Activated naive CD4-positive, alpha-beta T cell (primary cell): ENCODE measurements at places on chromosomes 3 and 15.

DNA sequence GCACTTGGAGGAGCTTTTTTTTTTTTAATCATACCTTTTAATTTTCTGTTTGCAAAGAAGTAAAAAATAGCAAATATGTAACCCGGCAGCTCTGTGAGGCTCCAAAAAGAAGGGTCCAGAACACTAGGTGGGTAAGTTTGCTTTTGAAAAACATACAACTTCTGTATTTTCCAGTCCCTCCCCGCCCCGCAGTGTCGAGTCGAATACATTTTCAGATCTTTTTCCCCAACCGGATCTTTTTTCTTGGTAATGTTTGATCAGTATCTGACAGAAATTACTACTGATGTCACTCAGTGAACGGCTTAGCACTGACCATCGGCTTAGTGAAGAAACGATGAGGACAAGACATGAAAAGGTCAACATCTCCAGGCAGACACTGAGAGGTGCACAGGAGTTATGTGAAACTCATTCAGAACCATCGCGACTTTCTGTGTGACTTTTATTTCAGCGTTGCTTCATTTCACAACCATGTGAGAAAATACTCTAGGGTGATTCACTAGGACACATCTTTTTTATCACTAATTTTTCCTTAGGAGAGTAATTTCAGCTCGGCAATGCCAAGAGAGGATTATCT lies 11.0 kb downstream of the ISL2 start:
- DNase-seq, result no peak

DNA sequence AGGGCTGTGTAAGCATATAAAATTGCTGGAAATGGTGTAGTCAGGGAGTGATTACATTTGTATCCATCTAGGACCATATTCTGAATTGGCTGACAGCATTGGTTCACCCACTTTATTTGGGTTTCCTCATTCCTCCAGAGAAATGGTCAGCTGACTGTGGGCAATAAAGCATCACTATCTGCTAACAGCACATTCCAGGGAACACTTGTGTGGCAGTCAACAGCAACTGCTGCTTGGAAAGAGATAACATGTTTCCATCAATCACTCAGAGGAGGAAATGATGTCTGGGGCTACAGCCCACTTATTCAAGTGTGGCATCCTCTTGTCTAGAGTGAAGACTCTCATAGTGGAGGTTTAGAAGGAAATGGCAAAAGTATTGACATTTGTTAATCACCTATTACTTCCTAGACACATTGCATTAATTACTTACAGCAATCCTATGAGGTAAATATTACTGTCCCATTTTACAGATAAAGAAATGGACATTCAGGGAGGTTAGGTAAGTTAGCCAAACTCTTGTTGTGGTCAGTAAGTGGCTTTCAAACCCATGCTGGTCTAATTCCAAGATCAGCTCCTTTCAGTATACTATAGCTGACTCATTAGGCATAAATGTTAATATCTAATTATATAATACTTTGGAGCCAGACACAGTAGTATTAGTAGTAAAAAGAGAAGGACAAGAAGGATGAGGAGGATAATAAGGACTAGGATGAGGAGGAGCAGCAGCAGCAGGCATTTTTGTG lies 247.8 kb downstream of the ALCAM start:
- no peak for DNase-seq

- no peak for DNase-seq
Observed at GRCh38 chr3:71210257-71211007, 373.1 kb downstream of the FOXP1 start.

DNA sequence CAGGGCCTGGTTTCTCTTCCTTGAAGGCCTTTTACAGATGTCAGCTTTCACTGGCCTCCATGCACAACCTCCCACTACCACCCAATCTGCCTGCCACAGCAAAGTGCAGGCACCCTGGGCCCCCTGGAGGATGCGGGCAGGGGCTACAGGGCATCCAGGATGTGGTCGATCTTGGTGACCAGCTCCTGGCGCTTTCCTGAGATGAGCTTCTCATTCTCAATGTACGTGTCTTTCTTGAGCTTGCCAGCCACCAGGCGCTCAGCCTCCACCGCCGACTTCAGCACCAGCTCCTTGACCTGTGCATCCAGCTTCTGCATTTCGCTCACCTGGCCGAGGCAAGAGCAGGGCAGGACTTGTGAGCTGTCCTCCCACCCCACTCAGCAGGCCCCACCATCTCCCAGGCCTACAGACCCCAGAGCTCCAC lies 30.3 kb downstream of the RPN1 start:
- DNase-seq, result no peak

DNA sequence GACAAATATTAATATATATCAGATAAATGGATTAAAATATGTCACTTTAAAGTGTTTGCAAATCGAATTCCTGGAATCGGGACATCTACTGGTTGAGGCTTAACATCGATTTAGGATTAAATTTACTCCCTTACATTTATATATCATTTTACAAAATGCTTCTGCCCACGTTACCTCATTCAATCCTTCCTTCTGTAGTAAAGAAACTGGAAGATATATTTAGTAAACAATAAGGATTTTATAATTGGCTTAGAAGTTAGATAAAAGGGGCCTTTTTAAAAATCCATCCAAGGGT lies 1.3 kb downstream of the CLPX start:
- no peak for DNase-seq

- no peak for DNase-seq
Observed at GRCh38 chr3:58835086-58835485, 168.5 kb upstream of the FAM3D start.

DNA sequence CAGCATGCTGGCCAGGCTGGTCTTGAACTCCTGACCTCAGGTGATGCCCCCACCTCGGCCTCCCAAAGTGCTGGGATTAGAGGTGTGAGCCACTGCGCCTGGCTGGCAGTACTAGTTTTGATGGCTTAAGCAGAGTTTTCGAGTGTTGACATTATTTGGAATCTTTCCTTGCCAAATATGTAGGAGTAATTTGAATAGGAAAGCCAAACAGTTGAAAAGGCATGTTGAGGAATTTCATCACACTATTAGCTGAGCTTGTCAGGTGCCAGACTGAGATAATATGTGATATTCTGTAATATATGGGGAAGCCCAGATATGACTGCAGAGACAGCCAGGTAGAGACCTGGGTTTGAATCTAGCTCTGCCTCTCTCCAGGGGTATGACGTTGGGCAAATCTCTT lies 109.3 kb downstream of the SV2B start:
- DNase-seq, result no peak

DNA sequence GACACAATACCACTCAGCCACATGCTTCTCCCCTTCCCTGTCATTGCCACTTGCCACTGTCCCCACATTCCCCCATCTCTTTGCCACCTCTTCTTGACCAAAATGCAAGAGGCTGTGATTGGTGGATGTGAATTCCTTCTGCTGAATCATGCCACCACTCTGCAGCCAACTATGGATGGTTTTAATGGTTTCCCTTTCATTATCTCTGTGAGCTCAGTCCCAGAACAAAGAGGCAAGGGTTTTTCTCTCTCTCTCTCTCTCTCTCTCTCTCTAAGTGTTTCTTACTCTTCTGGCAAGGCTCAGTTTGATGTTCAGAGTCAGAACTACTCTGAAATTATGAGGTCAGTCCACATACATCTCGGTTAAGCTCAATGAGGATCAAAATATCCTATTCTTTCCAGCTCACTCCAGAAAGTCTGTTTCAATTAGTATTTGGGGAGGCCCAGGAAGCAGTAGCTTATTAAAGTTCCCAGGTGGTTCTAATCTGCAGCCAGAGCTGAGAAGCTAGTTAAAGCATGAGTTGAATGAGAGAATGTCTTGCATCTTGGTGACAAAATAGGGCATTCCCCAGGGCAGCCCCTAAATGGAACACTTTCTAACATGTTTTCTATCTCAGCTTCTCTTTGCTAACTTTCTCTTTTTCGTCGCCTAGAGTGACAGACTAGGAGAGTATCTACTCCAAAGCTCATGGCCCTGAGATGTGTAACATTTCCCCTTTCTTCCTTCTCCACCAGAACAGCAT lies 8.5 kb upstream of the ILDR1 start:
- DNase-seq, result no peak

- DNase-seq, result no peak
Observed at GRCh38 chr3:157467200-157467599, 30.6 kb downstream of the PTX3 start.

GRCh38 chr3:100029689-100030088 lies 84.6 kb downstream of the FILIP1L start:
- no peak for DNase-seq

- no peak for DNase-seq
Observed at GRCh38 chr15:50044904-50045303, 74.1 kb downstream of the ATP8B4 start.

DNA sequence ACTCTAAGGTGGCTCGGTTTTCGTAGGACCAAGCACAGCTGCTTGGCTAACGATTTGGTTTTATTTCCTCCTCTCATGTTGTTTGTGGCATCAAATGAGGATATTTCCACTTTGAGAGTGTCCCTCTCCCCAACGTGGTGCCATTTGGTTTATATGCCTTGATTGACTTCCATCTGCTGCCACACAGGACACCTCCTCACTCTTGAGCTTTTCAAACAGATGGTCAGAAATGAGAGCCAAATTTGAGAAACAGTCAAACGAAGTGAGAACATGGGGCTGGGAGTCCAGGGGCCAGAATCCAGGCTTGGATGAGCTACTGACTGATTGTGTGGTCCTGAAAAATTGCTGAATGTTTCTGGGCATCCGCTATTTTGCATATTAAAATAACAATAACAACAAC lies 43.5 kb downstream of the CEMIP start:
- no peak for DNase-seq

GRCh38 chr15:92082006-92082843 lies 228.7 kb downstream of the SLCO3A1 start:
- peak; percentile 11 for DNase-seq
